Stimulated activated CD4-positive, alpha-beta T cell treated with anti-CD3 and anti-CD28 coated beads, Interleukin-1b, Interleukin-23, amount 100 ng/mL, for 4 hours (primary cell): ENCODE measurements at places on chromosomes 7 and 10.

DNA sequence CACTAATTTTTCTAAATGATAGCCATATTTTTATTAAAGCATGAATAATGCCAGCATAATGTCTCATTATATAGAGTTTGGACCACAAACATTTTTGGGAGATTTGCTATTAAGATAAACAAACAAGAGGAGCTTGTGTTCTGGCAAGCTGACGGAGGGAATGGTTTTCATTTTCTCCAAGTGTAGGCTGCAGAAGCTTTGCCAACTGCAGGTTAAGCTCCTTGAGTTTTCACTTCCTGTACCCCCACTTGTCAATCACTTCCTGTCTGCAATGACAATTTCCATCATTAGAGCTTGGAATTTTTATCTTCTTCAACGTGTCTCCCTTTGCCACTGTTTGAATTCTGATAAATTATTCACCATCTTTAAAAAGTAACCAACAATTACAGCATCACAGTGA lies 13.4 kb downstream of the EBF3 start:
- no peak for DNase-seq

DNA sequence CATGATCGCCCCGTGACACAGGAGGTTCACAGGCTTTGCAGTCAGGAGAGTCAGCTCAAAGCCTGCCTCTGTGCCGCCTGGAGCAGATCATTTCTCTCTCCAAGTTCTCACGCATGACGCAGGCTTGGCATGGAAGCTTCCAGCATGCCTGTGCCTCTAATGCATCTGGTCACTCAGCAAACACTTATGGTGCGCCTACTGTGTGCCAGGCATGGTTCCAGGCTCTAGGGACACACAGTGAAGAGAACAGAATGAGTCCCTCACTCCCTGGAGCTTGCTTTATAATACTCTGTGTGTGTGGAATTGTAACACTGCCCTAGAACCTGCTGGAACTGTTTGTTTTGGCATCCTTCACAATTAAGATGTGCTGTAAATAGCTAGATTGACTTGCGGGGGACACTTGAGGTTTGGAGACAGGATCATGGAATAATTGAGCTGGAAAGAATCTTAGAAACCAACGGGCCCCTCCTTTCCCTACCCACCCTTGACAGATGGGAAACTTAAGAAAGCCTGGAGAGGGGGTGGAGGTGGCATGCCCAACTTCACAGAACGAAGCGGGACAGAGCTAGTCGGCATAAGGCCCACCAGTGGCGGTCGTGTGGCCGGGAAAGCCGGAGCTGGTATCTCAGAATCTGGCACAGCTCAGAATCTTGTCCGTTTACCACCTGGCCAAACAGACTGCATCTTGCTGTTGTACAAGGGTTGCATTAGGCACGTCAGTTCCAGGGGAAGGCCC lies 4.6 kb upstream of the MYH16 start:
- no peak for DNase-seq

DNA sequence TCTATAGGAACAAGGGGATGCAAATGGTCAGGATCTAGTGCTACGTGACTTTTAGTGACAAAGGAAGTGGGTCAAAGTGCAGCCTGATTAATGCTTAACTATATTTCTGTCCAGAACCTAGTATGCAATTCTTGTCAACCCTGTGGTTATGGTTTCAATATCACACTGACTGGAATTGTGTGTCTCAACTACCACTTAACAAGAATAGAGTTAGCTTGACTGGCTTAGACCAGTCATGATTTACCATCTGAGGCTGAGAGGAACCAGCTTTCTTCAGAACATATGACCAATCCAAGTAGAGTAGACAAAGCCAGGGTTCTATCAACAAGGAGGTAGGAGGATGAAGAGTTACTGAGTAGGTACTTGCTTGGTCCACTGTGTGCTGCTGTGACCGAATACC lies 54.4 kb downstream of the MYPN start:
- no peak for DNase-seq

- no peak for DNase-seq
These were observed 28.8 kb upstream of the CTBP2 start for GRCh38 chr10:125189162-125189561.

DNA sequence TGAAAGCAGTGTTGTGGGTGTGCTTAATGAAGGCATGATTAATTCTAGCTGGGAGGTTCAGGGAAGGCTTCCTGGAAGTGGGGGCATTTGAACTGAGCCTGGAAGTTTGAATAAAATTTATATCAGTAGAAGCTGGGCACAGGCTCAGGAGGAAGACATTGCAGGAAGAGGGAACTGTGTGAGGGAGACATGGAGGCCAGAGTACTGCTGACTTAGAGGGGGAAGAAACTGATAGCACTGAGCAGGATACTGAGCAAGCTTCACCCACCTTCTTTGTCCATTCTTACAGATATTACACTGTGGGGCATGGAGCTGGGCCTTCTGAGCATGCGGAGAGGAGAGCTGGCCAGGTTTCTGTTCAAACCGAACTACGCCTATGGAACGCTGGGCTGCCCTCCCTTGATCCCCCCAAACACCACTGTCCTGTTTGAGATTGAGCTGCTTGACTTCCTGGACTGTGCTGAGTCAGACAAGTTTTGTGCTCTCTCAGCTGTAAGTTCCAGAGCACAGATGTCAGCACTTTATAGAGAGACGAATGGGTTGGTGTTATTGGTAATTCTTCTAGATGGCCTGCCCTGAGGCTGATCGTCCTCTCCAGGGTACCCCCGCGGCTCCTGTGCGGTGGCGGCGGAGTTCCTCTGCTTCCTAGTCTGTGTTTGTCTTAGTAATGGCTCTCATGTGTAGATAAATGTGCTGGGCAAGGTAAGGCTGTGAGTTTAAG lies 2.1 kb downstream of the FKBP6 start:
- DNase-seq, result no peak

GRCh38 chr7:113083816-113084495 lies 2.7 kb downstream of the GPR85 start:
- DNase-seq, result no peak

DNA sequence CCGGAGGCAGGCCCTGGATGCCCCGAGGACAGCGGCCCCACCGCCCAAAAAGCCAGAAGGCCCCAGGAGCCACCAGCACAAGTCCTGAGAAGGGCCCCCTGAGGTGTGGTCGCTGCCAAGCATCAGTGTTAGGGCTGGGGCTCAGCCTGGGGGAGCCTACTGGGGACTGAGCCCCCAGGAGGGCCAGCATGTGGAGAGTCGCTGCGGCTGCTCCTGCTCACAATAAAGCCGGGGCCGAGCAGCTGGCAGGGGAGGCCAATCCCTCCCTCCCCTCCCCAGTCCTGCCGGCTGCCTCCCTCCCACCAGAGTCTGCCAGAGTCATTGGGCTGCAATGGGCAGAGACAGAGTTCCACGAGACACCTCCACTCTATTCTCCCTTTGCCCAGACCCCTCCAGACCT lies 3.1 kb upstream of the ASIC3 start:
- no peak for DNase-seq

GRCh38 chr10:5812283-5813090 lies 747 bp downstream of the GDI2 start:
- peak; percentile 38 for DNase-seq

DNA sequence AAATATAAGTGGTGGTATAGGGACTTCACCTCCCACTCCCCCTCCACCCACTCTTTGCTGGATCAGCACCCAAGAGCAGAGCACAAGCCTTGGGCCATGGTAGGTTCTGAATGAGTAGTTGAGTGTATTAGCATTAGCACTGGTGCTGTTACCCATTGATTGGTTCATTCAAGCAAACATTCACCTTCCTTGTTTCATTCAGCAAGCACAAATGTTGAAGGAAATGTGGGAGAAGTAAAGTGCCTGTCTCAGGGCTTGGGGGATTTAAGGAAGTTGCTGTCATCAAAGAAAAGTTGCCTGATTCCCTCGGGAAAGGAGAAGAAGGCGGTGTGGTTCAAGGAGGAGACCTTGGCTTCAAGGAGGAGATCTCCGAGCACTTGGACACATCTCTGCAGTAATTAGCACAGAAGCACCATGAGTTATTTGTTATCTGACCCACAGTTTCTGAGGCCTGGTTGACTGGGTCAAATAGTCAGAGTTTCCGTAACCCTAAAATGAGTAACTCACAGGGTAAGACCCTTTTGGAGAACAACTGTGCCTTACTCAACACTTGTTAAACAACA lies 17.3 kb downstream of the IL2RA start:
- no peak for DNase-seq

GRCh38 chr7:25926451-25926850 lies 225.5 kb upstream of the NFE2L3 start:
- DNase-seq, result no peak

DNA sequence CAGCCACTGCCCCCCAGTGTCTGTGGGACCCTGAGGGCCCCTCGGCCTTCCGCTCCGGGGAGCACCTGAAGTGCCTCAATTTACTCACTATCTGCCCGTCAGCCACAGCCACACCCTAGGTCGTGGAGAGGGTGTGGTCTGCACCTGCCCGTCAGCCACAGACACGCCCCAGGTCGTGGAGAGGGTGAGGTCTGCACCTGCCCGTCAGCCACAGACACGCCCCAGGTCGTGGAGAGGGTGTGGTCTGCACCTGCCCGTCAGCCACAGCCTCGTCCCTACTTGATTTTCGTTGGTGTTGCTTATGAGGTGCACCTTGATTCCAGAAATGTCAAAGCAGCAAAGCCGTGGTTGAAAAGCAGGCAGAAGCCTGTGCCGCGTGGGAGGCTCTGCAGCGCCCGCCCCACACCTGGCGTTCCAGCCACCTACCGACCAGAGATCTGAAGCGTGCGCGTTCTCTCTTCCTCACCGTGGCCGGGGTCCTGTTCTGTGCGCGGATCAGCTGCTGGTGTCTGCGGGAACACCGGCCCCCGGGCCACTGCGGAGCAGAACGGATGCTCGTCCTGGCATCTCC lies 101.6 kb downstream of the DYNC2I1 start:
- peak; percentile 11 for DNase-seq

DNA sequence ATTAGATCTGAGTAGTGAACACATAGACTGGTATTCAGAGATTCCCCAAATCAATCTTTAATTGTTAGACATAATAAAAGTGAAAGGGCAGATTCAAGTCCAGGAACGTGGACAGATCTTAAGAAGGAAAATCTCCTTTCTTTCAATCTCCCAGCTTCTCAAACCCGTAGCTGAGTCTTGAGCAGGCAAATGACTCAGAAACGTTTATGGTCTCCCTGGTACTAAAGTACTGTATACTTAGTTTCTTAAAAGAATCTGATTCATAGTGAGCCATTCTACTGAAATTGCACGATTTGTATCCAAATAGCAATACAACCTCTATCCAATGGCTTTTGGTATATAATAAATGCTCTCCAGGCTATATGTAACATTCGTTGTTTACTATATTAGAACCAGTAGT lies 140.4 kb upstream of the RHEB start:
- DNase-seq, result no peak

- DNase-seq, result no peak
These were observed 359.7 kb upstream of the PCDH15 start for GRCh38 chr10:55160655-55161283.

DNA sequence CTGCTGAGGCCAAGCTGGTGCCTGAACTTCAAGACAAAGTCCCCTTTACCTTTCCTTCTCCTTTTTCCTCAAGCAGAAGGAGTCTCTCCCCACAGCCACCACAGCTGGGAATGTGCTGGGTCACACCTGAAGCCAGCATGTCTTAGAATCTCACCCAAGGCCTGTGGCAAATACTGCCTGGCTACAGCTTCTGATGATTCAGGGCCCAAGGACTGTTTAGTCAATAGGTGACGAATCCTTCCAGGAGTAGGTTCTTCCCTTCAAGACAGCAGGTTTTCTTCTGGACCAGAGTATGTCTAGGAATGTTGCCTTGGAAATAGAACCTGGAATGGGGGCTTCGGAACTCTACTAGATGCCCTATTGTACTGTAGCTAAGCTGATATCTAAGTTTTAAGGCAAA lies 374.6 kb downstream of the KIF20B start:
- DNase-seq, result no peak

GRCh38 chr7:137434946-137435345 lies 91.4 kb upstream of the PTN start:
- DNase-seq, result no peak

- no peak for DNase-seq
These were observed 34.1 kb upstream of the NUB1 start for GRCh38 chr7:151307536-151307935.

DNA sequence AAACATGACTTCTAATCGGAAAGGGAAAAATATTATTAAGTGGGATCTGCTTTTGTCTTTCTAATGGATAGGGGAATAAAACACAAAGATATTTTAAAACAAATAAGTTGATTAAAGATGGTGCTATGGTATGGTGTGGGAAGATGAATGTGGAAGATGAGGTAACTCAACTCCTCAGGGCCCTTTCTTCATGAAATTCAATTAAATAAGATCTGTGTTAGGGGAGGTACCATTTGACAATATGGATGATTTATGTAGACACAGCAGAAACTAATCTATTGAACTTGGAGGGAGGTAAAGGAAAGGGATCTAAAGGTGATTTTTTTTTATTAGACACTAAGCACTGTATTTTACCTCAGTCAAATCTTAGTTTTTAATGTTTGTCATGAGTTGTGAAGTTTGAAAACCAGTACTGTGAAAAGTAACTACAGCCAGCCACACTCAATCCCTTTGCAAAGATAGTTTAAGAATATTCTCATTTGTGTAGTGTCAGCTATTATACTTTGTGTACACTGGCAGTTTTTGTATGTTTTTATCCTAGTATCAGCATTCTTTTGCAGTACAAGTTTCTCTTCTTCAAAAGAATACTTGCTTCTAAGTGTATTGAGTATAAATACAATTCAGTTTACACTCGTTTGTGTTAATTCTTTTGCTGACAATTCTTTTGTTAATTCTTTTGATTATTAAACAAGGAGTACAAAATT lies 151.3 kb downstream of the PHF14 start:
- DNase-seq, result no peak

- no peak for DNase-seq
These were observed 380.3 kb downstream of the TCERG1L start for GRCh38 chr10:130931256-130931655.

- DNase-seq, result no peak
These were observed 101.3 kb downstream of the CPXM2 start for GRCh38 chr10:123790132-123790885.

DNA sequence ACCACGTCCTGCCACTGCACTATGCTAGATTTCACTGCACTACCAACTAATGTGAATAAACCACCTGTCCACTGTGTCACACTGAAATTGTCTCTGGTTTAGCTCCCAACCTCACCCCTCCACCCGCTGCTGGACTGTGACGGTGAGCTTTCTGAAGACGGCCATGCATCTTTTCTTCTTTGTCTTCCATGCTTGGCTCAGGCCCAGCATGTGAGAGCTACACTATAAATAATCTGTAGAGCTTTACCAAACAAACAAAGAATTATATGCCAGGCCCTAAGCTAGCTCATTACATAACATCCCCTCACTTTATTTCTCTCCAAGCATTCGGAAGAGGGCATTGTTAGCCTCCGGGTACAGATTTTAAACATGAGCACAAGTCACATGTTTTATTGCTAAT lies 633.2 kb downstream of the TNS3 start:
- no peak for DNase-seq

GRCh38 chr7:128852537-128853254 lies 10.0 kb upstream of the ATP6V1F start:
- DNase-seq, result no peak

DNA sequence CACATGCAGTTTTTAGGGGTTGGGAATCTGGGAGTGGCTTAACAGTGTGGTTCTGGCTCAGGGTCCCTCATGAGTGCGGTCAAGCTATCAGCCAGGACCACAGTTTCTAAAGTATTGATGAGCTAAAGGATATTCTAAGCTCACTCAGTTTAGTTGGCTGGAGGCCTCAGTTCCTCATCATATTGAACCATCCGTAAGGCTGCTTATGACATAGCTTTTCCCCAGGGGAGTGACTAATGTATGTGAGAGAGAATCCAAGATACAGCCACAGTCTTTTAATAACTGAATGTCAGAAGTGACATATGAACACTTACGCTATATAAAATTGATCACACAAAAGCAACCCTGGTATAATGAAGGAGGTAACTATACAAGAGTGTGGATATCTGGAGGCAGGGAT lies 245.3 kb downstream of the POLR1F start:
- DNase-seq, result no peak
